Stomach (tissue), 19 donors: ENCODE measurements at places on chromosomes 5 and 9.

DNA sequence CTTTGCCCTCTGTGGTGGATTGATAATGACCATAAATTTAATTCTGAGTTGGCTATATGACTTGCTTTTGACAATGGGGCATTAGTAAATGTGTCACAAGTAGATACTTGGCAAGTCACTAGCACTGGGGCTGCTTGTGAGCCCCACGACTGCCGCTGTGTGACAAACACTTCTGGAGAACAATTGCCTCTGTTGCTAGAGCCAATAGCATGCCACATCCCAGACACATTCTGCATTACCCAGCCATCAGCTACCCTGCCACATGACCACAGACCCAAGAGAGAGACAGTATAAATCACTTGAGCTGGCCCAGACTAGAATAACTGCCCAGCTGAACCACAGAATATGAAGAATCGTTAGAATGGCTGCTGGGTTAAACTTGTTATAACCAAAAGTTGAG is 753.2 kb upstream of the DMAC1 start:
- DNase-seq = no peak

DNA sequence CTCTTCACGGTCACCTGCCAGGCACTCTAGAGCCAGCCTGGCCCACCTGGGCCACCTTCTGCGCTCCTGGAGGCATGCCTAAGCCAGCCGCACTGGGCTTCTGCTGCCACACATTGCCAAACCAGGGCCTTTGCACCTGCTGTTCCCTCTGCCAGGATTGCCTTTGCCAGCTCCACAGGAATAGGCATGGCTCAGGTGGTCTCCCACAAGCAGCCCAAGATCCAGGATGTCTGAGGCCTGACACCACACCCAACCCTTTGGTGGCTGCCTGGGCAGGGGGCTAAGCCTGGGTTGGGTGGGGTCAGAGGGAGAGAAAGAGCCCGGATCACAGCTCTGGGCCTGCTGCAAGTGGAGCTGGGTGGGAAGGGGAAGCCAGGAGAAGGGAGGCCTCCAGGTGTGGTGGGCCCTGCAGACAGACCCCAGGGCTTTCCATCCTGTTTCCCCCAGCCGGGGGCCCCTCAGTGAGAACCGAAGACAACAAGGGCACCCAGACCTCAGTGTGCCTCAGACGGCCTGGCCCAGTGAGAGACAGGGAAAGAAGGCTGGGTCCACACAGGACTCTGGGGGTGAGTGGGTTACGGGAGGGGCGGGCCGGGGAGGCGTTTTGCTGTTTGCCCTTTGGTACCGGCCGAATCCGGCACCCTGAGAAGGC is 672 bp upstream of the SUSD3 start:
- no peak for DNase-seq

DNA sequence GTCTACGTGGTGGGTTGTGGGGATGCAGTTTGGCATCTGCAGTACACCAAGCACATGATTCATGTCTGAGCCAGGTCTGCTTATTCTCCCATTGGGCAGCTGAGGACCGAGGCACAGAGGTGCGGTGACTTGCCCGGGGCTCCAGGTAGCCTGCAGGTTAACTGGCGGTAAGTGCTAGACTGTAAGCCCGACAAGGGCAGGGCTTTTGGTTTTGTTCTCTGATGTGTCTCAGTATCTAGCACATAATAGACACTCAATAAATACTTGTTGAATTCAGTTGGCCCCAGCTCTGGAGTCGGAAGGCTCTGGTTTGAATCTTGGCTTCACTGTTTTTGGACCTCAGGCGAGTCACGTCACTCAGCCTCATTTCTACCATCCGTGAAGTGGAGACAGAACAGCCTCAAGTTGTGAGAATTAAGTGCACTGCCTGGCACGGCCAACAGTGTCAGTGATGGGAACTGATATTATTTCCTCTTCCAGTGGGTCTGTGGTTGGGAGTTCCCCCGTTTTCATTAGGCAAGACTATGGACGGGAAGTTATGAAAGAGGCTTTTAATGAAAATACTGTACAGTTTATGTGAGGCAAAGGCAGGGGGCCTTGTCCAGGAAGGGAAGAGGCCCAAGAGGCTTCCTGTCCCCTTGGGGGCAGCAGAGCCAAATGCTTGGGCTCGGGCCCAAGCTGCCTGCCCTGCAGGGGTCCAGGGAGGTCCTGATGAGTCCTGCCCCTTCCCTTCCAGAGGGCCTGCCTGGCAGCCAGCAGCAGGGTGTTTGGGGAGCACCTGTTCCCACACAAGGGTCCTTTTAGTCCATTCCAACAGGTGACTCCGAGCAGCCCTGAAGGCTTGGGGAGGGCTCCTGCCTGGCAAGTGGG is 3.3 kb downstream of the PRELID1 start:
- DNase-seq = peak; percentile 36

- DNase-seq = no peak
Measured at GRCh38 chr5:131745155-131745554, 51.7 kb downstream of the FNIP1 start.

GRCh38 chr5:37886242-37886905 is 46.5 kb upstream of the GDNF start:
- DNase-seq = peak; percentile 65

GRCh38 chr5:132209901-132210545 is 17.6 kb downstream of the P4HA2 start:
- DNase-seq = no peak

DNA sequence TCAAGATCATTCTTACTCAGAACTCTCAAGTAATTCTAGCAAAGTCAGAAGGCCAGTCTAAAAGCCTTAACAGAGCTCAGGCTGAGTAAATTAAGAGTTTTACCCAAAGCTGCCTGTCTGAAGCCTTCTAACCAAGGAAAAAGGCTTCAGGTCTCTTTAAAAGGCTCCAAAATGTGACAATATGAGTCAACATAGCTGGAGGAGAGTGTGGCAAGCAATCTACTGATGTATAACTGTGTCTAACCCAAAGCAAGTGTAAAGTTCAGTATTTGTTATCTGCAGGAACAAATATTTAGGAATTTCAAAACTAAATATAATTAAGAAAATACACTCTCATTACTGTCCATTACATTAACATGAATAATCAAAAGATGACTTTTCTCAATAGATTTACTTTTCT is 11.0 kb downstream of the ZBTB5 start:
- DNase-seq = no peak

GRCh38 chr9:27514551-27514950 is 9.5 kb upstream of the IFNK start:
- DNase-seq = peak; percentile 36

DNA sequence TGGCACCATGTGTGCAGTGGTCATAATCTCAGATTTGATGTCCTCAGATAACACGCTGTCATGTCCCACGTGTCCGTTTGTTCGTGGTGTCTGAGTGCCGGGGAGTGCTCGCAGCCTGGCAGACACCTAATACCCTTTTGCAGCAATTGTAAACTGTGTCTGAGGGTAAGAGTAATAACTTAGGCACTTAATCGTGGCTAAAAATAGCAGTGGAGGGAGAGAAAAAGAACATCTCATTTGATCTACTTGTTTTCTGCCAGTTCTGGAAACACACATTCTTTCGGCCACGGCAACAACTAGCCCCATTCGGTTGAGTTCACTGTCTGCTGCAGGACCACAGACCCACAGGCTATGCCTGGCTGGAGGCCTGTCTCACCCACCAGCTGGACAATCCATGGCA is 16.5 kb downstream of the ADCY2 start:
- no peak for DNase-seq
